Substantia nigra (tissue), 51 donors: ENCODE measurements at places on chromosomes 3 and 15.
A peak's percentile ranks its signal among the peaks of the same experiment; 100 is the strongest.

DNA sequence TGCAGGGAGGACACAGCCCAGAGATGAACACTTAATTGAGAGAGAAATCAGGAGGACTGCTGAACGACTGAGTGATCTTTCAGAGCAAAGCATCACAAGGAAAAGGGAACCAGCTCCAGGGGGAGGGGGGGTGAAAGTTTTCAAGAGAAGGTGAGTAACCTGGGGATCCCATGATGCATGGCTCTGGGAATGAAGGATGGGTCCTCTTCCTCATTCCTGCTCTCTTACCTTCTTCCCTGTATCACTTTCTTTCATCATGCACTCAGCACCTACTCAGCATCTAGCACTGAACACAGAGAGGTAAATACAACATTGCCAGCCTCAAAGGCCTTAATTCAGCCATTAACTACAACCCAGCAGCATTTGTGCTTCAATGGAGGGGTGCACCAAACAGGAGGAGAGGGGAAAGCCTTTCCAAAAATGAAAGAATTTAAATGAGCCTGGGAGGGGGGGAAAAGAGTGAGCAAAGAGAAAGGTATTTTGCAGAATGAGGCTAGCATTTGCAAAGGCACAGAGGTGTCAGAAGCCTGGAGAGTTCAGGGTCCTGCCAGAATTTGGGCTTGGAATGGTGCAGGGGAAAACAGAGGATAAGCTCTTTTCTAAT, 427.4 kb downstream of the FOXP1 start:
- no peak for DNase-seq

- DNase-seq, result peak; percentile 5
Measured at GRCh38 chr3:193805448-193805847, 212.4 kb downstream of the OPA1 start.

GRCh38 chr15:35064576-35065190, 20.4 kb downstream of the NANOGP8 start:
- no peak for DNase-seq

DNA sequence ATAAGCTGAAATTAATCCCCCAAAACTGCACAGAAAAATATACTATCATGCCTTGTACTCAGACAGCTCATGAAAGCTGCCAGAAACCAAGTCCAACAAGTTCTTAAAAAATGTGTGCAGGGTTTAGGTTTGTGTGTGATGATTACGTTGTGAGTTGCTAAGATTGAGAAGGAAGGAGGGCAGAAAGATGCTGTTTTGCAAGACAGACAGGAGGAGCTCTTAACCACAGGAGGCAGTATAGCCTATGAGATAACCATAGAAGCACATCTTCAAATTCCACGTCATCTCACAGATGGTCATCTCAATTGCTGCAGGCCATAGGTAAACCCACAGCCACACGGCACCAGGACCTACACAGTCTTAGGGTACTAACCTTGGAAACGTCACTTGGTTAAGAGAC, 191.9 kb downstream of the STT3B start:
- DNase-seq, result no peak

DNA sequence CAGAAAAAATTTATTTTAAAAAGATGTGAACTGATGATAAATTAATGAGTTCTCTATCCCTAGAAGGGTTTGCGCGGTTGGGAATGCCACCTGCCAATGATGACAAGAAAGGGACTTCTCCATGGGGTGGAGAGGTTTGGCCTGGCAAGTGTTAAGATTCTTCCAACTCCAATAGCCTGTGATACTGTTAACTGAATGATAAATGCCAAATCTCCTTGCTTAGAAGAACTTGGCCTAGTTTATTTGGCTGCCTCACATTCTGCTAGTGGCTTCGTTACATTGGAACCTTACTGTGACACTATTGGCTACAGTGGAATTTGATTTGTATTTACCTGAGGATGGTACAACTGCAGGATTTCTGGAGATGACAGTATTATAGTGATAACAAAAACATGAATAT, 91.7 kb upstream of the CCNL1 start:
- no peak for DNase-seq

- no peak for DNase-seq
Measured at GRCh38 chr3:187979564-187979963, 174.4 kb upstream of the LPP start.

DNA sequence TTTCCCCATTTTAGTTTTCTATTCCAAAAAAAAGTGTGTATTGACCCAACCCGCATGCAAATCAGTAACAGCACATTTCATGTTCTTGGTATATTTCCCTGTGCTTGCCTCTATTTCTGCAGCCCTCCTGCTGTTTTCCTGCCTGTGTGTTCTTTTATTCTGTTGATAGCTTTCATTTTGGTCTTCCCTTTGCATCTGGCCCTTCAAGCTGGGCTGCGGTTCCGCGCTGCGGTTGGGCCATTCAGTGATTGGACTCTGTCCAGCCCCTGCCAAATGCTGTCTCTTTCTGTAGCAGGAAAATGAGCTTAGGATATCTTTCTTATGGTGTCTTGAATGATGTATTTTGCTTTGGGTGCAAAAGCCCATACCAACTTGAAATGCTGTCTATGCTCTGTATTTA, 49.9 kb downstream of the ZNF621 start:
- no peak for DNase-seq
